Jurkat, Clone E6-1 (cell line): ENCODE measurements at places on chromosomes 12 and 14.

DNA sequence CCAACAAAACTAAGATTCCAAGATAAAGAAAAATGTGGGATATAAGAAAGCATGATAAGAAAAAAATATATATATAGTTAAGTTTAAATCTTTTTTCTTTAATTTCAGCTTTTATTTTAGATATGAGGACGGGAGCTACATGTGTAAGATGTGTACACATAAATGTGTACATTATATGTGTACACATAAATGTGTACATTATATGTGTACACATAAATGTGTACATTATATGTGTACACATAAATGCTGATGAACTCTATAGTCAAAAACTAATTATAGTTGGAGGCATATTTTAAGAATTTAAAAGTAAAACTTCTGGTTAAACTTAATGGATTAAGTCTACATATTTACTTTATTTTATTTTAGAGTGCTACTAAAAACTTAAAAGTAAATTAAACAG lies 123.6 kb downstream of the BTG1 start:
- no peak for DNase-seq

GRCh38 chr12:52879394-52880351 lies 25.2 kb downstream of the KRT8 start:
- peak; percentile 54 for DNase-seq

DNA sequence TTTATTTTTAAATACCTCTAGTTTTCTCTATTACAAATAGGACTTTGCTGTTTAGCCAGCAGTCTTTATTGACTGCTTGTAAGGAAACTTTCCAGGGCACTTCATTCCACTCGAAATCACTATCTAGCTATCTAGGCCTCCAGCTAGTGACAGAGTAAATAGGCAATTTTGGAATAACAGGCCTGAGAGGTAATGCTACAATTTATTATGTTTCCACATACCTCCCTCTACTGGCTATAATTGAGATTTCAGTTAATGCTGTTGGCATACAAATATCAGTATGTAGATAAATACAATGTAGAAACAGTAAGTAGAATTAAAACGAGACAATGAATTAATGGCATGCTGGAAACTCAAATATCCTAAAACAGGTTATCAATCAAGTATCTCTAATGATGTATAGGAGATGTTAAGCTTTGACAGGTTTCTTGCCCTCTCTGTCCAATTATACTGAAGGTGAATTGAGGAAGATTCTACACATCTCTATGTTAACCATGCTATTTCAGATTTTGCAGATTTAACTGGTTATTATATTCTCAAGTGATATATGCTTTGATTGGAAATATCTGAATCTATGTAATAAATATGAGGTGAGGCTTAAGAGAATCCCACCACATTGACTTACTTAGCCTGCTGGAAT lies 7.2 kb downstream of the DTD2 start:
- peak; percentile 39 for DNase-seq

DNA sequence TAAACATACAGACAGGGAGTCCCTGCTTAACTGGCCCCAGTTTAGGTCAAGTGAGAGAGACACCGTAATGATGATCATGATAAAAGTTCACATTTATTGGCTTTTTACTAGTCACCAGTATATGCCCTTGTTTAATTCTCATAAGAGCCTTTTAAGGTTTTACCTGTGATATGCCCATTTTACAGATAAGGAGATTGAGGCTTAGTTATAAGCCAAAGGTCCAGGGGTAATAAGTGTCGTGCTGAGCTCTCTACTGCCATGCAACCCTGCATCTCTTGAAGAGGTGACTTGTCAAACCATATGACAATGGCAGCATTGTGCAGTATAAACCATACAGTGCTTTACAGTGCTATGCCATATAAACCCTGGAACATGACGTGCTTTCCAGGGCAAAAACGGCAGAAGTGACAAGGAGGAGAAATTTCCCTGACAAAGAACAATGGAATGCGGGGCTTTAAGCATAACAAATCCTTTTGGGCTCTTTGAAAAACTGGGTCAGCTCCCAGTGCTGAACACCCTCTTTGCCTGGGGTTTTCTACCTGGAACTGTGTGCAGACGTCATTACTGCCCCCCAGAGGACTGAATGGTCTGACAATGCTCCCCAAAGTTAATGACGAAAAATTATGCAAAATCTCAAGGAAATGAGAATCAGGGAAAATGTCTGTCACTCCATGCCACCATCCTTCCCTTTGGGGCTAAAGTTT lies 59.7 kb upstream of the C14orf132 start:
- DNase-seq: no peak

DNA sequence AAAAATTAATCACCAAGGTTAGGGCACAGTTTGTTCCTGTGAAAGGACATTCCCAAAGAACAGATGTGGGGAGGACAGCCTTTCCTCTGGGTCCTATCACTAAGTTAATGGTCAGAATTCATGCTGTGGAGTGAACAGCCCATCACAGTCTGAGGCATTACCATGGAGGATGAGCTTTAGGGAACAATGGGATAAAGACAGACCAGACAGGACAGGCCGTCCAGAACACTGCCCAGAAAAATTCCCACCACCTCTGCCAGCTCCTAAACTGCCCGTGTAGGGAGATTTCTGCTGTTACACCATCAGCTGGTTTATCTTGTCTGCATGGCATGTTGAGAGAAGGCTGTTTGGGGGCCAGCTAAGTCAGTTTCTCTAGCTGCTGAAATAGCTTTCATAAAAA lies 49.6 kb upstream of the IFNG-AS1 start:
- DNase-seq: no peak

GRCh38 chr12:75526655-75527511 lies 15.5 kb upstream of the KRR1 start:
- DNase-seq: peak; percentile 29

DNA sequence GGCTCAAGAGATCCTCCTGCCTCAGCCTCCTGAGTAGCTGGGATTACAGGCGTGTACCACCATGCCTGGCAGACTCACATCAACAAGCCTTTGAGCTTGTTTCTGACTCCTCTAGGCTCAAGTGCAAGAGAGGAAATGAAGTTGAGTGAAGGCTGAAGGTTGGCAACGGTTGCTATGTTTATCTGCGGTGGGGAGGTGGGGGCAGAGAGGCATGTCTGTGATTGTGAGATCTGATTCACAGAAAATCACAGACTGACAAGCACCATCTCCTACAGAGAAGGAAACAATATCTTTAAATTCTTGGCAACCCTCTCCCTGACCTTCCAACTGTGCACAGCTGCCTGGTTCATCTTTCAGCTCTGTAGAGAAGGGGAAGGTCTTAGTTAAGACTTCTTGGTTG lies 22.1 kb upstream of the NINJ2 start:
- peak; percentile 92 for DNase-seq

DNA sequence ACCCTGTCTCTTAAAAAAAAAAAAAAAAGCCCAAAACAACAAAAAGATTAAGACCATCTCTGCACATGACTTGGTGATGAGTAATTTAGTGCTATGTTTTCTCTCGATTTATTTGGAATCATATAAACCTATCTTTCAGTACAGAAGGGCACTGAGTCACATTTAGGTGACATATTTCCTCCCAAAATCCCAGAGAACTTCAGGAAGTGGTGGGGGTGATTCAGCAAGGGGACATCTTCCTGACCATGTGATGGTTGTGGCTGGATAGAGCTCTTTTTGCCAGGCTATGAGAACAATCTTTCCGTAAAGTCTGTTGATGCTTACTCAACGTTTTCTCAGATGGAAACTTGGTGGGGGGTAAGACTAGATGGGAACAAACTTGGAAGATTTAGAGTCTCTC lies 50.0 kb downstream of the PPFIBP1 start:
- DNase-seq: no peak

DNA sequence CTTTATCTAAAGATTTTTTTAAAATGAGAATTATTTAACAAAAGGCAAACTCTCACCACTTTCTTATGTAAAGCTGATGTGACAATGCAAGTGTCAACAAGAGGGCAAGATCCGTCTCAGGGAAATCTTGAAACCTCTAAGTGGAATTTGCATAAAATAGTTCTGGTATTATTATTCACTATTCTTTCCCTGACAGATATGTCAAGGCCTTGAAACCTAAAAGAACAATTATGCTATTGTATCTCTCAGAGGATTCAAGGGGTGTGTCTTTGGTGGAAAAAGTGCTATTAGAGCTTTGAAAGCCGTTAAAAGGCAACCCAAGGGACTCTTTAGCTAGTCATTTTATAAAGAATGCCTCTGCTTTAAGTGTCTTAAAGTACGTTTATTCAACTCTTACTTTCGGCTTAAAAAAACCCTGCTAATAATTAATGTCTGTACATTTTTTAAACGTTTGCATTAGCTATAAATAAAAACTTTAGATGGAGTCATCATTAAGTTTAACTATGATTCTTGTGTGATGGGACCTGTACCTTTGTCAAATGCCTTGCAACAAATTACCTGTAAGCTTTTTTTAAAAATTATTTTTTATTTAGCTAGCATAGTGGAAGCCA lies 585.5 kb downstream of the VRK1 start:
- no peak for DNase-seq

DNA sequence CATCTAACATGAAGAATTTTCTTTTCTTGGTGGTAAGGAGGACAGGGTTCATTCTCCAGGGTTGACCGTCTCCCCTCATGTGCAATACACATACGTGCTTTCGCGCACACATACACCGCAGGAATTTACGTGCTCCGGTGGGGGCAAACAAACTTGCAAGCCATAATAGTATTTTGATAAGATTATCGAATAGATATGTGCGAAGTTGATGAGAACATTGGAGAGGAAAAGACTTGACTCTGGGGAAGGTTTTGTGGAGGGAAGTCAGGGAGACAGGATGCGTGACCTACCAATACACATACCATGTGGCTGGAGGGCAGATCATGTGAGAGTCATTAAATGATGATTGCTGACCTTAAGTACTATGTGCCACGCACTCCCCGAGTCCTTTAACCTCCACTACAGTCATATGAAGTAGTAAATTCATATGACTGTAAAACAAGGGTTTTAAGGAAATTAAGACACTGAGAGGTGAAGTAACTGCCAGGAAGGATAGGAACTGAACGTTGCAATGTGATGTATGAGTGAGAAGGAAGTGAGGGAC lies 921 bp downstream of the RAD51B start:
- DNase-seq: no peak

GRCh38 chr12:69337311-69338090 lies 10.7 kb upstream of the LYZ start:
- no peak for DNase-seq

DNA sequence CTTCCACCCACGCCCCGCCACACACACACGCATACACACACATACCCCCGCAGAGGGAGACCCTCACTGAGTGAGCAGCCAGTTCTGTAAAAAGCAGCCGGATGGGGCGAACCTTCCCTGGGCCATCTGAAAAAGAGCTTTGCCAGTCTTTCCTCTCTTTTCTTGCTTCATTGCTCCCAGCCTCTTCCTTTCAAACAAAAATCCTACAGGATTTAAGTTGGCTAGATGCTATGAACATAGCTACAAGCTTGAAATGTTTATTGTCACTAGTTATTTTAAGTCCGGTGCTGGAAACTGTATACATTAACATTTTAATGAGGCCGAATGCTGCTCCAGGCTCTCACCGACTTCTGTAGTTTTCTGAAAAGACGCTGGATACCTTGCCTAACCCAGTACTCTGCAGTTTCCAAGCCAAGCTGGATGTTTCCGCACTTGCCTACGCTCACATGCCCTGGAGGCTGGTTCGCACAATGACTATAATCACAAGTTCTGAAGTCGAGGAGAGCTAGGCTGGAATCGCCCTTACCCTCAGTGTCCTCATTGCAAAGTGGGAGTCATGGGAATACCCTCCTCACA lies 39.2 kb downstream of the LTBP2 start:
- DNase-seq: no peak
